Left forelimb (tissue), 1 donor: ENCODE measurements at places on chromosomes 7 and 10.

DNA sequence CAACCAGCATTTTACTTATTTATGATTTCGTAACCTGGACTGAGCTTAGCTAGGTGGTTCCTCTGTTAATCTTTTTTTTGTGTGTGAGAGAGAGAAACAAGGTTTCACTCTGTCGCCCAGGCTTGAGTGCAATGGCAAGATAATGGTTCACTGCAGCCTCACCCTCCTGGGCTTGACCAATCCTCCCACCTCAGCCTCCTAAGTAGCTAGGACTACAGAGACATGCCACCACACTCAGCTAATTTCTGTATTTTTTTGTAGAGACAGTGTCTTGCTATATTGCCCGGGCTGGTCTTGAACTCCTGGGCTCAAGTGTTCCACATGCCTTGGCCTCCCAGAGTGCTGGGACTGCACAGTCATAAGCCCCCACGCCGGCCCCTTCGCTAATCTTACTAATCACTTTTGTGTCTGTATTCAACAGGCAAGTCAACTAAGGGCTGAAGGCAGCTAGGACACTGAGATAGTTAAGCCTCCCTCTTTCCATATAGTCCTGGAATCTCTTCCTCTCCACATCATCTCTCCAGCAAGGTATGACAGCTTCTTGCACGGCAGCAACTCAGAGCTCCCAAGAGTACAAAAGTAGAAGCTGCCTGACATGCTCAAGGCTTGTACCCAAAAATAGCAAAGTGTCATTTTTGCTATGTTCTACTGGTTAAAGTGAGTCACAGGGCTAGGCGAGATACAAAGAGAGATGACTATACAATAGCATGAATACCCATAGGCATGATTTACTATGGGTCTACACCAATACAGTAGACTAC, 11.3 kb downstream of the KMT2C start:
- no peak for DNase-seq

- no peak for DNase-seq
These were observed 5.0 kb upstream of the AQP1 start for GRCh38 chr7:30906515-30907240.

- DNase-seq, result no peak
These were observed 34.7 kb downstream of the WAPL start for GRCh38 chr10:86486856-86487255.

DNA sequence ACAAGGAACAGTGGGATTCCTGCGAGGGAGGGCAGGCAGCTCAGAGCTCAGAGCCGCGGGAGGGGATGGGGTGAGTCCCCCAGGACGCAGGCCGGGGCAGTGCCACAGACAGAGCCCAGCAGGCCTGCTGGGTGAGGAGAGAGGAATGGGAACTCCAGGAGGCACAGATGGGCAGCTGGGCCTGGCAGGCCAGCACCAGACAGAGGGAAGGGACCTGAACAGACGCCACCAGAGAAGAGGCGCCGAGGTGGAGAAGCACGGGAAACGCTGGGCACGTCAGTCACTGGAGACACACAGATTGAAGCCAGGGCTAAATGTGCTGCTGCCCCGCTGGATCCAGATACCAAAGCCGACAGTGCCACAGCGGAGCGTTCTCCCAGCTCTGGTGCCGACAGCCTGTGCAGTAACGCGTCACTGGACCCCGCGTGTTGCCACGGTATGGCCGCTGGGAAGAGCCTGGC, 225.8 kb downstream of the MAD1L1 start:
- DNase-seq, result peak; percentile 33

DNA sequence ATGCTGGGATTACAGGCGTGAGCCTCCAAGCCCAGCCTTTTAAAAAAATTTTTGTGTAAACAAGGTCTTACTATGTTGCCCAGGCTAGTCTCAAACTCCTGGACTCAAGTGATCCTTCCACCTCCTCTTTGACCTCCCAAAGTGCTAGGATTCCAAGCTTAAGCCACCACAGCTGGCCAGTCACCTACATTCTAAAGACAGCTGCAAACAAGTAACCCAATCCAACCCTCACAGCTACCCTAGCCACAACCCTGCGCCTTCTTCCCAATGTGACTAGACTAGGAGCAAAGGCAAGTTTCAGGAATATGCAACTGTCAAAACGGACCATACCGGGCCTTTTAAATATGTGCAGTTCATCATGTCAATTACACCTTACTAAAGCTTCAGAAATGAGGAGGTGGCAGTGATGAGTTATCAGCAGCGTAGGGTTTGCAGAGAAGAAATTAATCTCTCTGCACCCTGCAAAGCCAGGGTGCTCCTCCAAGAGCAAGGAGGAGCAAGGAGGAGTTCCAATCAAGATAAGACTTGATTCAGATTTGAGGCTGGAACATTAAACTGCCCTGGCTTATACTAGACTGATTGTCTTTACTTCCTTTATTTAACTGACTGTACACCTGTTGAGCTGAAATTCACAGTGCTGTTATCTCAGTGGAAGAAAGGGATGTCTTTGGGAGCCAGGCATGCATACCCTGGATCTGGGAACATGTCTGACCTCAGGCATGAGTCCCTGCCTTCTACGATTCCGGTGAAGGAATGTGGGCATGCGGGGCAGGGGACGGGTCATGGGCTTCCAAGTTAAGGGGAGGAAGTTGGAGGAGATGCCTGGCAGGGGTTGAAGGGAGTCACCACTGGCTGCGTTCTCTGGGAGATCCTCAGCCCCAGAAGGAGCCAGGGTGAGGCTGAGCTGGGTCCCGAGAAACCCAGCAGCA, 15.5 kb upstream of the TMEM120A start:
- no peak for DNase-seq

DNA sequence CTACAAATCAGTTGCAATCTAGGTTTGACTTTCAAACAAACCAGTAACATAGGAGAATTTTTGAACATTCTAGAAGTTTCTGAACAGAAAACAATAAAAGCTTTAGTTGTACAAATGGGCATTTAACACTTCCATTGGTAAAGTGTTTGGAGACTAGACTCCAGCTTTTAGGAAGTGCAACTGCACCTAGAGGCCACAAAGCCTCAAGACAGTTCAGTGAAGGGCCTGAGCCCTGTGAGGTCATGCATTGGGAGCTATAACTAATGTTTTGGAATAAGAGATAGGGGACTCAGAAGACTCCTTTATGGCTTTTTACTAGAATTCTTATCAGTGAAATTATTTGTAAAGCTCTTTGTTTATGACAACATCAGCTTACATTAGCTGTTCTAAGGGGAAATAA, 3.0 kb upstream of the EPHB6 start:
- no peak for DNase-seq

DNA sequence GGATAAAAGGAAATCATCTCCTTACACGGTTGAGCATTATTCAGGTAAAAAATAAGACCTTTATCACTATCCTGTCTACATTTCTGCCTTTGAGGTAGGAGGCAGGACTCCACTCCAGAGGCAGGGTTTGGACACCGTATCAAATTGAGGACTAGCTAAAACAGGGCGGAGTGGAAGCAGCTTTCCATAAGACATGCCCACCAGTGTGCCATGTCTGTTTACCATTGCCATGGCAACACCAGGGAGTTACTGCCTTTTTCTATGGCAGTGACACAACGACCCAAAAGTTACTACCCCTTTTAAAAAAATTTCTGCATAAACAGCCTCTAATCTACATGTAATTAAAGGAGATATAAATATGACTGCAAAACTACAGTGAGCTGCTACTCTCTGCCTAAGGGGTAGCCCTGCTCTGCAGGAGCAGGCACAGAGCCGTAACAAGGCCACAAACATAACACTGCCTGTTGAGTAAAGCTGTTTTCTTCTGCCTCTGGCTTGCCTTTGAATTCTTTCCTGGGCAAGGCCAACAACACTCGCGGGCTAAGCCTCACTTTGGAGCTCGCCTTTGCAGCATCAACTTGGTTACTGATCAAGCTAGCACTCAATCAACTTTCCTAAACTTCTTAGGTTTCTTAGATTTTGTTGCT, 26.5 kb downstream of the DGKB start:
- no peak for DNase-seq

GRCh38 chr7:88305044-88305443, 1.6 kb downstream of the STEAP4 start:
- no peak for DNase-seq

DNA sequence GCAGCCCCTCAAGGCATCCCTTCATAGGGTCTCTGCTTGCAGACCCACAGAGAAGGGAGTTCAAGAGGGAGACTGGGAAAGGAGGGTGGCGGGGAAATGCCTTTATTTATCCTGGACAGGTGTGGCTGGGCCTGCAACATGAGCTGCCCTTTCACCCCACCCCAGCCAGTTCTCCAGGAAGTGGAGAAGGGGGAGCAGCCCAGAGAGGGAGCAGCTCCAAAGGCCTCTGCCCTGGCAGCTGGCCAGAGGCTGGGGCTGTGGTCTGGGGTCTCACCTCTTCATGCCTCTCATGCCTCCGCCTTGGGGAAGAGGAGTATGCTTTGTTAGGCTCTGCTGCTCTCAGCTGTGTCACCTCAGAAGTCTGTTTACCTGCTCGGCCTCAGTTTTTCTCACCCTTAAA, 3.1 kb downstream of the LDB3 start:
- no peak for DNase-seq

- DNase-seq, result no peak
These were observed 6.8 kb downstream of the PARD3 start for GRCh38 chr10:34808336-34808735.

DNA sequence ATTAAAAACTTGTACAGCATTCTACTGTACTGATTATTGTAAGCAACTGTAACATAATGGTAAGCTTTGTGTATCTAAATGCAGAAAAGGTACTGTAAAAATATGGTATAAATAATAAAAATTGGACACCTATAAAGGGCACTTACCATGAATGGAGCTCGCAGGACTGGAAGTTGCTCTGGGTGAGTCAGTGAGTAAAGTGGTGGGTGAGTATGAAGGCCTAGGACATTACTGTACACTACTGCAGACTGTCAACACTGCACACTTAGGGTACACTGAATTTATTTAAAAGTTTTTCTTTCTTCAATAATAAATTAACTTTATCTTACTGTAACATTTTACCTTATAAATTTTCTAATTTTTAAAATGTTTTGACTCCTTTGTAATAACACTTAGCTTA, 118.6 kb upstream of the ASAH2 start:
- DNase-seq, result no peak

DNA sequence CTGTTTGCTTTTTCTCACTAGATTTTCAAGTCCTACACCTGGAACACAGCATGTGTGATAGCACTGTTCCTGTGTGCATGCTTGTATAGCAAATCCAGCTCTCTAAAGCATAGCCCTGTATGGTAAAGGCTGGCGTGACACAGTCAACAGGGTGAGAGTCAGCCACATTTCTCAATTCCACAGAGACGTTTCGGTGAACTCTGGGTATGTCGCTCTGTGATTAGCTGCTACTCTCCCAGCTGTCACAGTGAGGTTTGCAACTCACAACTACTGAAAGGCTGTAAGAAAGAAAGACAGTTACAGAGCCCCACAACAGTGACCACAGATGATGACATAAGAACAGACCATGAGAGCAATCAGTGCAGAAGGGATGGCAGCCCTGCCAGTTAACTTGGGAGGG, 170.6 kb upstream of the IMMP2L start:
- DNase-seq, result no peak

DNA sequence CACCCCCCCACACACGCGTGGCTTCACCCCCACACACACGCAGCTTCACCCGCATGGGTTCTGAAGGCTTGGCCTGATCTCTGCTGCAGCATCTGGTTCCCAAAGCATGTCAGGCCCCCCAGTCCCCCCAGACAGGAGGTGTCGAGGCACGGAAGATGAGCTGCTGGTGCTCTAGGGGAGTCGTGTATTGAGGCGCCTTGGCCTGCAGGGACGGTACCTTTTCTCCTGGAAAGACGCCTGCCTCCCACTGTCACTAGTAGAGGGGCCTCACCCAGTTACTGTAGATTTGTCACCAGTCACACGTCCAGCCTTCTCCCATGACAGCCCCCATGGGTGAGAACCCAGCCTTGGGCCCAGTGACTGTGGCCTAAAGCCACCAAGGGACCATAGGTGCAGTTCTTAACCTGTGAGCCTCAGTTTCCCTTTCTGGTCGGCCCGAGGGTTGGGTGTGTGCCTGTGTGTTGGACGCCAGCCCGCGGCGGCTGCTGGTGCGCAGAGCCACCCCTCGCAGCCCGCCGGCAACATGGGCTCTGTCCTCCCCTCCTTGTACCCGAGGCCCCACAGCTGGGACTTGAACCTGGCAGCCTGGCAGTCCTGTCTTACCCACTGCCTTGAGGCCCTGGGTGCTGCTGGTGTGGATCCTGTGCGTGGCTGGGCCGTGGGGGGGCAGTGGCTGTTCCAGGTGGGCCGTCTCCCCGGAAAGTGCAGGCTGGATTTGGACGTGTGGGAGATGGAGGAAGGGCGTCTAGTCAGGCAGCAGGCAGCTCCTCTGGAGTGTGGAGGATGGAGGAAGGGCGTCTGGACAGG, 81.7 kb downstream of the NKX6-2 start:
- peak; percentile 54 for DNase-seq

GRCh38 chr7:114519240-114519639, 104.6 kb downstream of the FOXP2 start:
- DNase-seq, result no peak

- DNase-seq, result no peak
These were observed 14.3 kb downstream of the NOD1 start for GRCh38 chr7:30464231-30464671.

DNA sequence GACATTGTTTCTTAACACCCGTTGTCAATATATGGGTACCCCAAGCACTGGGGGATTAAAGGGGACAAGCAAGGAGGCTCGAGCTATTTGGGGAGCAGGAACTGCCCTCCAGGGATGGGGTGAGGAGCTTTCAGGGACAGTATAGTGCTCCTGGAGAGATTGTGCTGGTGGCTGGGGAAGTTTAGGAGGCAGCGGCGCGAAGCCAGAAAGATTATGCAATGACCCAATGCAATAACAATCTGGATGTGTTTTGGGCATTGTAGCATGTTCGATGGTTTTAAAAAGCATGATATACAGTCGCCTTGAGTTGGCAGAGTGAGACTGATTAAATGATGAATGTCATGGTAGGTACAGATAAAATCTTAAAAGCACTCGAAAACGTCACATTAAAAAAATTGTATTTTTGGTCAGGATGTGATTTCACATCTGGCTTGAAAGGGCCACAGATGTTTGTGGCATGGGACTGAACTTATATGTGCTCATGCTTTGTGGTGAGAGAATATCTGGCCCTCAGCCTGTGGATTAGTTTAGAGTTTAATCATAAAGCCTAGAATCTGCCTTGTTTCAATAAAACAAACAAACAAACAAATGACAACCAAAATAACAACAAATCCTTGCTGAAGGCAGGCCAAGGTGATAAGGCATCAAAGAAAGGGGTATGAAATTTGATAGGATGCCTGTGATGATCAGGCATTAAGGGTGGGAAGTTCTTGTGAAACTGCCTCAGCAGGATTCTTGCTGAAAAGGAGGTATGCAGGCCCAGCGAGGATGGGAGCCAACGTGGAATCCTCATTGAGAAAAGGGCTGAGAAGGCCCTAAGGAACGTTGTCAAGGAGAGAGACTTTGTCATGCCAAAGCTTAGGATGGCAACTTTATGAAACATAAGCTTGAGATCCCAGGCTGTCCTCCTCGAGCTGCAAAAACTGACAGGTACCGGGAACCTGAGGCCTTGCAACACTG, 417.1 kb upstream of the KLF6 start:
- DNase-seq, result no peak

- no peak for DNase-seq
These were observed 58.8 kb upstream of the GAD2 start for GRCh38 chr10:26157734-26158133.

- no peak for DNase-seq
These were observed 83.9 kb downstream of the OSBPL3 start for GRCh38 chr7:24896031-24896501.
